ENCODE measurements at places on chromosomes 3 and 15. TPM values are rescaled to one million over a fixed set of nuclear protein-coding genes. Genes with fewer than 3 reads are reported as not detected.

DNA sequence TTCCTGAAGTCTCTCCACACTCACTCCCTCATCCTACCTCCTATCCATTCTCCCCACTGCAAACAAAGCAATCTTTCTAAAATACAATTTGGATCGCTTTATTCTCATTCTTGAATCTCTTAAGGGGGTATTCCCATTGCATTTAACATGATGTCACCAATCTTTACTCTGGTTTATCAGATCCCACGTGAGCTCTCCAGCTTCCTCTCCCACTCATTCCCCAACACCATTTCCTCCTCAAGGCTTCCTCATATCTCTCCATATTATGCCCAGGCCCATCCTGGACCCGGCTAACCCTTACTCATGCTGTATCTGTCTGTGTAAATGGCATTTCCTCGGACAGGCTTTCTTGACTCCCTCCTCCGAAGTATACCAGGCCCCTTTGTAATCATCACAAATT lies 165.0 kb downstream of the CD47 start:
- no peak for DNase-seq

DNA sequence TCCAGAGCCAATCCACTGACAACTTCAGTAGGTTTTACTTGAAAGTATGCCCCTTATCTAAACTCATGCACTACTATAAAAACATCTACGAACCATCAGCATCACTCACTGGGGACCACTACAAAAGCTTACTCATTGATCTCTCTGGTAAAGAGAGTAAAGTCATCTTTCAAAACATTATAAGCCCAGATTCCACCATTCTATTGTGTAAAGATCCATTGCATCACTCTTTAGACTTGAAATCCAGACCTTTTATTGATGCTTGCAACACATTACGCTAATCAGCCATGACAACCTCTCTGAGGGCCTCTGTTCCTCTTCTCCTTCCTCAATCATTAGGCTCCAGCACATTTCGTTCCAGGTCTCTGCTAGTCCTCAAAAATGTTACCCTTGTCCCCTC lies 248.9 kb upstream of the WNT5A start:
- DNase-seq: no peak

DNA sequence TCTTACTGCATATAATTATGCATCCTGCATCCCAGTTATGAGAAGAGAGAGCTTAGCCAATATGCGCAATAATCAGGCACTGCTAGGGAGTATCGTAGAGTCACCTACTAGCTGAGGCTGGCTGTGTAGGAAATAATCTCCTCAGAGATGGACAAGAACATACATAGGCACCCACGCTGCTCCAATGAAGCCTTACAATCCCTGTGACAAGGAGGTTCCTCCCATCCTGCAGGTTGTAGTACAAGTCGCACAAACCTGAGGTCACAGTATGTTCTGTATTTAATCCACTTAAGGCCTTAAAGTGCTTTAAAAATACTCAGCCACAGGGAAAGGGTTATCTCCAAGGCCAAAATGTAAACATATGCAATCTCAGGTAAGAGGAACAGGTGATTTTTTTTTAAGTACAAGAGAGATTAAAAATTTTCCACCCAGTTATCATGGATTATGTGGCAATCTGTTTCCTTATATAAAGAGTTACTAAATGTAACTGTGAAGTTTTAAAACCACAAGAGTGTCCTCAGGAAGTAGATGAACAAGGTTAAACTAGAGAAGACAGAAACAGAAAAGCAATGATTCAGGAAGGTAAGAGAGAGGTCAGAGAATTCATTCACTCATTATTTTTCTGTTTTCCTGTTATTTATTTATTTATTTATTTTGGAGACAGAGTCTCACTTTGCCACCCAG lies 7.5 kb upstream of the COLQ start:
- DNase-seq: no peak

Gene ISLR2
- polyA plus RNA-seq: 0.13 TPM

Gene ADCY5
- polyA plus RNA-seq: 16.3 TPM

- DNase-seq: peak; percentile 12
Observed at GRCh38 chr3:197007953-197008352, 21.7 kb downstream of the MELTF start.

GRCh38 chr15:90031231-90031791 lies 30.2 kb downstream of the ZNF710 start:
- no peak for DNase-seq

DNA sequence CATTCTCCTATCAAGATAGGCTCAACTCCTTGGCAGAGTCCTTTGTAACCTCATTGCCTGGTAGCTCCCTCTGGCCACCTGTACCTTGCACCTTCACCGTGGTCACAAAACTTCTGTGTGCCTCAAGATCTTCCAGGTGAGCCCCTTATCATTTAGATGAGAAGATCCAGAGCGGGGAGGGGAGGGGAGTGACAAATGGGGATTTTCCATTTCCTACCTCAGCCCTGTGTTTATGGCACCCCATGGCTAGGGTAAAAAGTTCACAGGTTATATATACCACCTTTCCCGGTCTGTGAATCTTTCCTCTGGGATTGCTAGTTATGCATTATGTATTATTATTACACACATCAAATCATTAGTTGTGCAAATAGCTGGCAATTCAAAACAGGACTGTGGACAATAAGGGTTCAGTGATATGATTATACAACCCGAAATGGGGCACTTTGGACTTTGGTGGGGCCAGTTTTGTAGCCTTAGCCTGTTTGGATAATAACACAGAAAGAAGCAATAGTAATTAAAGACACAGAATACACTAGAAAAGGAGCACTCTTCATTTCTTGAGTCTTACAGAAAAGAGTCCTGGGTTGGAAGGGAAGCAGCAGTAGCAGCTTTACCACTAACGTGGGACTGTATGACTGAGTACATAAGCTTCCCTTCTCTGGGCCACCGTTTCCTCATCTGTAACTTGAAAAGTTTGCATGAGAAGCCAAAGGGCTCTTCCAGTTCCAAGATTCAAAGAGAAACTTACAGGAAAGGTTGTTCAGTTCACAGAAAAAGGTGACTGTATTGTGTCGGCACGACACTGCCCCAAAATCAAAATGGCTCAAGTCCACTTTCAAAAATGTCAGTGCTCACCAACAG lies 7.1 kb downstream of the TLE3 start:
- DNase-seq: no peak

GRCh38 chr3:48429960-48430707 lies at the start of gene PLXNB1:
Gene PLXNB1 (minus strand): TSS chr3:48430086. CDS start chr3:48424611, 5,475 bp downstream.
- peak; percentile 86 for DNase-seq

- DNase-seq: no peak
Observed at GRCh38 chr3:76131396-76132153, 346.2 kb upstream of the ZNF717 start.

Gene FANCD2OS
- not detected for polyA plus RNA-seq

DNA sequence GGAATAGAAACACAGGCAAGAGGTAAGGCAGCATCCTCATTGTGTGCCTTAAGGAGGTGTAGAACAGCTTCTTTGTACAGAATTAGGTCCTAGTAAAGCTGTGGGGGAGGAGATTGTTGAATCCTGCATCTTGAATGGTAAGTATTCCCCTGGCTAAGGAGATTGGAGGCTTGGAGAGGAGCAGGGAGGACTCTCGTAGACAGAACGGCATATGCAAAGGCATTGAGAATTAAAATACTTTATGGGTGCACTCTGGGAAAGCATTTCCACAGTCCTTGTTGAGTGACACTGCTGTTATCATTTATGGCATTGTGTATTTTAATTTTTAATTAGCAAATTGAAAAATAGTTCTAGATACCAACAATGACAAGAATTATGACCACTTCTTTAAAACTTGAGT lies 66.5 kb upstream of the GPR149 start:
- no peak for DNase-seq

- DNase-seq: no peak
Observed at GRCh38 chr3:42786212-42786611, 13.2 kb upstream of the CCDC13 start.

Gene SST
- polyA plus RNA-seq: 6.1 TPM

Gene ITIH1
- polyA plus RNA-seq: 0.50 TPM

Gene KBTBD8
- 0.10 TPM for polyA plus RNA-seq

DNA sequence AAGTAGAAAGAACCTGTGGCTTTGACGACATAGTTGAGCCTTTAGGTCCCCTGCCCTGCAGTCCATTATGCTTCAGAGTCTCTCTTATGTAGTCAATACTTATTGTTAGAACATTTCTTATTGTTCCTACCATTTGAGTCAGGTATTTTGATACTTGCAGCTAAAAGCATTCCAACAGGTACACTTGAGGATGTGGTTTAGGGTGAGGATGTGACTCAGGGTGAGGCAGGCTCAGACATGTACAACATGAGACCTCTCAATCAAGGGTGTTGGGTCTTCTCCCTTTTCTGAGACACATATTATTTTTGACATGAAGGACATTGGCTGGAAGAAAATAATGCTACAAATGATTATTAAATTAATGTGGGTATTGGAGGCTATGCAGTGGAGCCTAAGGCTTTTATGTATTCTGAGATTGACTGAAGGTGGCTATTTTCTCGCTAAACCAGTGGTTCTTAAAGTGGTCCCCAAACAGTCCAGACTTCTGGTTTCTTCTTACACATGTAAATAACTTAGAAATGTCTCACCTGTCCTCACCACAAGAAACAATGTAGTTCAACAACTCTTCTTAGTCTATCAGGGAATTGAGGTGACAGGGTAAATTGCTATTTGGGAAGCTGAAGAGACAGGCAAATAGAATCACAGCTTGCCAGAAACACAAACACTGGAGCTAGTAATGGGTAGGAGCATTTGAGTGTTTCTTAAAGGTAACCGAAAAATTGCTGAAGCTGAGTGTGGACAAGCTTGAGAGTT lies 135.5 kb upstream of the ZPLD1 start:
- DNase-seq: no peak

Gene TADA3
- 52.0 TPM for polyA plus RNA-seq
